ENCODE measurements at places on chromosomes 4 and X.

GRCh38 chr4:100034023-100034664 is 84.1 kb upstream of the H2AZ1 start:
- DNase-seq: no peak

DNA sequence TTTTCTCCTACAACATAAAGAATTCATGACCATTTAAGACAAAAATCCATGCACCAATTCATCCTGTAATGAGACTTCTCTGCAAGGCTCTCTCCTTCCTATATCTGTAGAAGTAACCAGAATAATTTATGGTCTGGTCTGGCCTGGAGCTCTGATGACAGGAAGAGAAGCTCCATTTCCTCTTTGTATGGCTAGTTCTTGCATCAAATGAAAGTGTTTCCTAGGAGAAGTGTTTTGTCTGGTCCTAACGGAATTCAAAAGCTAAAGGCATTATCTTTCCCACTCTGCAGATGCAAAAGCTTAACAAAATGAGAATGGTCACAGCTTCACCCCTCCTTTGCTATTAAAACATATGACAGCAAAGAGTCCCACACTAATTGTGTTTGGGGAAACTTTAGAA is 55.1 kb downstream of the SPATA18 start:
- DNase-seq: no peak

DNA sequence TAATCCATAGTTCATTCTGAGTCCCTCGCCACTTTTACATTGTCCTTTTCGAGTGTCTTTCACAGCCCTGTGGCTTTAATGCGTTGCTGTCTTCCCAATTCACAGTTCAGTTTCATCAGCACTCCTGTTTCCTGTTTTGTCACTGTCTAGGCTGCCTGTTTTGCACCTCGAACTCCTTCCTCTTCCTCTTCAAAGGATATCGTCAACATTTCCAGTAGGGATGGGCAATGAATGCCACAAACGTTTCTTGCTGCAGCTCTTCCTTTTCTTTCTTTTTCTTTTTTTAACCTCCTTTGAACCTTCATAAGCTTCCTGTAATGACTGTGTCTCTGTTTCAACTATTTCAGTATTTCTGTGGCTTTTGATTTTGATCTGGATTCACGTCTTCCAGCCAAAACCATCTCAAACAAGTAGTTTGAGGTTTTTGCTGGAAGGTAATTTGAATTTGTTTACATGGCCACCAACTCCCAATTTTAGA is 105.4 kb downstream of the ANXA3 start:
- DNase-seq: no peak

- no peak for DNase-seq
These were observed 239.6 kb downstream of the GRXCR1 start for GRCh38 chr4:43132010-43132582.

- no peak for DNase-seq
These were observed 257.8 kb upstream of the NRK start for GRCh38 chrX:105564501-105564900.

DNA sequence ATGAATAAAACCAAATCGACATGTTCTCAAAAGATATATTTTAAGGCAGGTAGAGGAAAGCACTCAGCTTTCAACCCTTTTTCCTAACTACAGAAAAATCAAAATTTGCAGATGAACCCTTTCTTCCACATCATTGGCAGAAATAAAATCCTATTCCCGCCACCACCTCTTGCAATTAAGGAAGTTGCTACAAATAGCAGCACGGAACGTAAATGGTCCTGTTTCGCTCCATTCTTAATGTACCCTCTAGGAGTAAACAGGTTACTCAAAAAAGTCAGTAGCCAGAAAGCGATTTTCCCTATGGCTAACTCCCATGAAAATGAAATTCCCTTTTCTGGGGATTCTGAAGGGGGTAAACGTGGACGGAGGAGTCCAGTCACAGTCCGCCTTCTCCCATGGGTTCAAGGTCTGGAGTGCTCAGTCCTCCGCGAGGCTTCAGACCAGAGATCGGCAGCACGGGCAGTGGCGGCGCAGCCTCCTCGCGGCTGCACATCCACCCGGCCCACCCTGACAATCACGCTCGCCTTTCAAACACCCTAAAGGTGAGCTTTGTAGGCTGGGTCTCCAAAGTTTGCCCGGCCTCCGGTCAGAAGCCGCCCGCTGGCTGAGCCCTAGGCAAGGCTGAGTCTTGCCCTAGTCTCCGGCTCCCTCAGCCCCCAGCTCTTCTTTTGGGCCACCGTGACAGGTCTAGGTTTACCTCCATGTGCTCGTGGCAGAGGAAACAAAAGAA is 1.8 kb downstream of the ATP11C start:
- no peak for DNase-seq

DNA sequence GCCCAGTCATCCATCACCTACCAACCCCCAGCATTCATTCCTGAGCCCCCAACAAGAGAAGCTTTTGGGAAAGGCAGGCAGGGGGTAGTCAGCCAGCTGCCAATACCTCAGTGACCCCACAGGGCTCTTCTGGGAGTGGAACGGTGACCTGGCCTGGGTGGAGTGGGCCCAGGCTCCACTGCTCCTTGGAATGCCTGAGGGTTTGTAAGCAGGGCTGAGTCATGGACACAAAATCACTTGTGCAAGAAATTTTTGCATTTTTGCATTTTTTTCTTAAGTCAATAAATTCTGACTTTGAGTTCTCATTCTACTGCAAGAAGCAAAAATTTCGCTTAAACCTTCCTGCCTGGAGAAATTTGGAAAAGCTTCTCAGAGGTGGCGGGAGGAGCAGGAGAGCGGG is 18.5 kb downstream of the SORCS2 start:
- DNase-seq: no peak

- DNase-seq: no peak
These were observed 79.8 kb upstream of the PPARGC1A start for GRCh38 chr4:23969635-23970145.

DNA sequence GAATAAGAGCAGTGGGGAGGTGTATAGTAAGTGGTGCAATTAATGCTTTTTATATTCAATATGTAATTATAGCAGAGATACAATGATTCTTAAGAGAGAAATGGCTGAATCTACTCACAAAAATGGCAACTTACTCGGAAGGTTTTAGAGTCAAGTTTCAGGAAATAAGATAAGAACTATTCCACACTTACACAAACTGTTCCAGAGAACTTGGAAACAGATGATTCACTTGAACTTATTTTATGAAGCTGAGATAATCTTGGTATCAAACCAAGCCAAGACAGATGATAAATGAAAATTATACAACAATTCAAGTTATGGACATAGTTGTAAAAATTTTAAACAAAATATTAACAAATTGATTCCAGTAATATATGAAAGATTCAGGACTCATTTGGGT is 311.3 kb upstream of the HS3ST1 start:
- DNase-seq: no peak

DNA sequence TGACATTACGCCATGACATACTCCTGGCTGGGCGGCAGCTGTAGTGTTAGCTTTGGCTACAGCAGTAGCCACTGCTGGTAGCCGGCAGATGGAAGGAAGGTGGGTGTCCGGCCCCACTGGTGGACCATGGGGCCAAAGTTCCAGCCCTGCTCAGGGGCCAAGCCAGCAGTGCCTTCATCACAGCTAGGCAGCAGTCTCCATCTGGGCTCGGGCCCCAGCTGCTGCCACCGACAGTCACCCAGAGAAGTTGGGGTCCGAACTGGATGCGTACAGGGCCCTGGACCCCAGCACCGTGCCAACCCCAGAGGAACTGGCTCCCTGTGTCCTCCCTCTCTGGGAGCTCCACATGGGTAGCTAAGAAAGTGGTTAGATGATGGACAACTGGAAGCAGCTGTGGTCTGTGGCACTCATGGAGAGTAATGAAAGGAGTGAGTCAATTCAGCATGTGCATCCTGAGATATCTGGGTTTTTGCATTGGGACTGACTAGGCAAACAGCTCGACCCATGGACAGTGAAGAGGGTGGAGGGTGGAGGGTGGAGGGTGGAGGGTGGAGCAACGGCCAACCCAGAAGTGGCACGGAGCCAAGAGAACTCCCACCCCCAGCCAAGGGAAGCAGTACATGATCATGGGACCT is 366.6 kb upstream of the GRIA3 start:
- no peak for DNase-seq

DNA sequence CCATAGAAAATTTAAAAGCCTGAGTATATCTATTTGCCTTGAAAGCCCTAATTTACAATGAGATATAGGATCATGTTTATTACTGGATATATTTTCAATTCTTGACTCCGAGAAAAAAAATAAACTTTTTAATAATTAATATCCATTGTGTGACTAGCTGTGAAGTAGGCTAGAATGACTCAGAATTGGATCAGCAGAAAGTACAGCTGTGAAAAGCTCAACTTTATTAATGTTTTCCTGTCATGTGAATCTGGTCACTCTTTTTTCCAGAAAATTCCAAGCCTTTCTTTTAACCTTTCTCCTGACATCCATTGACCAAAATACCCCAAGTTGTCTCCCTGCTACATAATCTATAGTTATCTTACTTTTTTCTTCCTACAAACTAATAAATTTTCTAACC is 171.8 kb upstream of the PACRGL start:
- no peak for DNase-seq

DNA sequence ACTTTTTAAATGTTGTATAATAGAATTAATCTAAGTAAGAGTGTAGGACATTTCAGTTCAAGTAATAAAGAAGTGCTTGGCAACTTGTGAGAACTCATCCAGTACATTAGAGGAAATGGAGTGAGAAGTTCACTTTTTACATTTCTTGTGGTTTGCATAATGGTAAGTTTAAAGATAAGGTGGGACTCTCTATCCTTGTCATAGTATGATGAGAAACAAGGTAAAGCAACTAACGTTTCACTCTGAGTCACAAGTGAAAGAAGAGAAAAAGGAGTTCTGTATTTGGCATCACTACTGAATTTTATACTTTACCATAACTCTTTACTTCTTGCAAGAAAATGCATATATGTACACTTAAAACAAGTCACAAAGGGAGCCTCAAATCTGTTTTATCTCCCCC is 219.4 kb downstream of the SLC4A4 start:
- no peak for DNase-seq

- DNase-seq: no peak
These were observed 64.5 kb upstream of the WDR1 start for GRCh38 chr4:10180927-10181744.

- DNase-seq: no peak
These were observed 278.7 kb downstream of the RCHY1 start for GRCh38 chr4:75235359-75235951.

DNA sequence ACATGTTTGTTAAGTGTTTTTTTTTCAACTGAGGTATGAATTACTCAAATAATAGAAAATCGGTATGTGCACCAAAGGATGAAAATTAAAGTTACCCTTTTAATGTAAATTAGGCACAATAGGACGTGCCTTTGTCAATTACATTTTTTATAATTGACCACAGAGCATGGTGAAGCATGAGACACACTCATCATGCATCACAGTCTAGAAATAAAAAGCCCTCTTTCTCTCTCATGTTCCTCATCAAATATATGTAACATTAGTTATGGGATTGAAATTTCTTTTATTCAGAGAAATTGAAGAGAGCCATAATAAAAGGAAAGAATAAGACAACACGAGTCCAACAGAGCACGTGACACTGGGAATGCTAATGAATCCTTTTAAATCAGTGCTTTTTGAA is 3.5 kb downstream of the GNRHR start:
- no peak for DNase-seq

DNA sequence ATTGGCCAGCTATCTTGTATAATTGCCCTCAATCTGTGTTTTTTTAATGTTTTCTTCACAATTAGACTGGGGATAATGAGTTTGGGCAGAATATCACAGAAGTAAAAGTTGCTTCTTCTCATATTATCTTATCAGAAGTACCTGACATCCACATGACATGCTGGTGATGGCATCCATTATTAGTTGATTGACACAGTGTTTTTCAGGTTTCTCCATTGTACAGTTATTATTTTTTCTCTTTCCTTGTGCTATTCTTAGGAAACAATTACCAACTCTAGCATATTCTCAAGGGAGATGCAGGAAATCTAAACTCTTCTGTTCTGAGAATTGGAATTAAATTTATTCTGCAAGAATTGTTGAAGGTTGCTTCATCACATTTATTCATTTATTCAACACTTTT is 1000.1 kb upstream of the LCORL start:
- DNase-seq: no peak

DNA sequence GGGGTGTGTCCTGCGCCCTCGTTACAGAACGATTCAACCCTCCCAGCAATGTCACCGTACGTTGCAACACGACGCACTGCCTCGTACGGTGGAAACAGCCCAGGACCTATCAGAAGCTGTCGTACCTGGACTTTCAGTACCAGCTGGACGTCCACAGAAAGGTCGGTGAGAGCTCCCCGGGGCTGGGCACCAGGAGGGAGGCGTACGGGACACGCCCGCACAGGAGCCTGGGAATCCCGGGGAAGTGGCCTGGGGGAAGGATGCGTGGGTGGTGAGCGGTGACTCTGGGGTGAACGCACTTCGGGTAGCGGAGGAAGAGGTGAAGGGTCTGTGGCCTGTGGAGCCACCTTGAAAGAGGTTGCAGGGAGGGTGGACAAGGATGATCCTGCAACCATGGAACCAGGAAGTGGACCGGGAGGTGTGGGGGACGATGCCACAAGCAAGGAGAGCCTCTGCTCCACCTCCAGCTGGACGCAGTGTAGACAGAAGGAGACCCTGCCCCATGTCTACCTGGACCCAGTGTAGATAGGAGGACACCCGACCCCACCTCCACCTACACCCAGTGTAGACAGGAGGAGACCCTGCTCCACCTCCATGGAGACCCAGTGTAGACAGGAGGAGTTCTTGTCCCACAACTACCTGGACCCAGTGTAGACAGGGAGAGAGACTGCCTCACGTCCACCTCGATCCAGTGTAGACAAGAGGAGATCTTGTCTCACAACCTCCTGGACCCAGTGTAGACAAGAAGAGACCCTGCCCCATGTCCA is 25.9 kb downstream of the CSF2RA start:
- DNase-seq: no peak

GRCh38 chrX:39427492-39427891 is 626.2 kb downstream of the MID1IP1 start:
- DNase-seq: no peak

DNA sequence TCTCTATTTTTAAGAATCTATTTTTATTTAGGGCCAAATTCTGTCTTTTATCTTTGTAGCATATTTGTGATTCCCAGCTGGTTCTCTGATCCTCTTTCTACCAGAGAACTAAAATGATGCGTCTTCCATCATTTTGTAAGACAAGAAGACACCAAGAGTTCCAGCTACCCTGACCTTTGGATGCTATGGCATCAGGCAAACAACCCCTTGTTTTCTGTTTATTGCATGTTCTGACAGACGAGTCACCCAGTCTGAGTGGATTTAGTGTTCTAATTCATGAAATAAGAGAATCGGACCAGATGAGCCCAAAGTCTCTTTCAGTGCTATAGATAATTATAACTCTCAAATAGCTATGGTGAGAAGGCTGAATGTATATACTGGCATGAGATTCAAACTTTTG is 69.7 kb downstream of the ZFYVE28 start:
- no peak for DNase-seq

- no peak for DNase-seq
These were observed 73.6 kb upstream of the DHX15 start for GRCh38 chr4:24657768-24658617.

GRCh38 chr4:5724377-5724776 is 13.4 kb downstream of the EVC start:
- DNase-seq: no peak

- no peak for DNase-seq
These were observed 94.1 kb upstream of the WDR17 start for GRCh38 chr4:175971388-175972179.

Measured in activated T-cell treated with anti-CD3 and anti-CD28 coated beads for 1 hour (primary cell).